ENCODE measurements at places on chromosomes 12 and 14.

DNA sequence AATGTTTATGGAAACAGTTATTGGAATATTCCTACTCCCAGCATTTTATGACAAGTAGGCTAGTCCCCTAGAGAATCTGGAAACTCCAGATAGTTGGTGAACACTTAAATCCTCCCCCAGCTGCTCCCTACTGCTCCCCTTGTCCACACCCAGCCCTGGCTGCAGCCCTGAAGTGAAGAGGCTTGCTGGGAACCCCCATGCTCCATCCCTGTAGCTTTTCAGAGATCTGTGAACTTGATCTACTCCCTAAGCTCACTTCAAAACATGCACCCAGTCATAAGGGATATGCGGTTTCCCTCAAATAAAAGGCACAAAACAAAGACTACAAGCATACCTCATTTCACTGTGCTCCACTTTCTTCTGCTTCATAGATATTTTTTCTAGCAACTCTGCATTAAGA lies 33.2 kb downstream of the EGLN3 start:
- no peak for DNase-seq

DNA sequence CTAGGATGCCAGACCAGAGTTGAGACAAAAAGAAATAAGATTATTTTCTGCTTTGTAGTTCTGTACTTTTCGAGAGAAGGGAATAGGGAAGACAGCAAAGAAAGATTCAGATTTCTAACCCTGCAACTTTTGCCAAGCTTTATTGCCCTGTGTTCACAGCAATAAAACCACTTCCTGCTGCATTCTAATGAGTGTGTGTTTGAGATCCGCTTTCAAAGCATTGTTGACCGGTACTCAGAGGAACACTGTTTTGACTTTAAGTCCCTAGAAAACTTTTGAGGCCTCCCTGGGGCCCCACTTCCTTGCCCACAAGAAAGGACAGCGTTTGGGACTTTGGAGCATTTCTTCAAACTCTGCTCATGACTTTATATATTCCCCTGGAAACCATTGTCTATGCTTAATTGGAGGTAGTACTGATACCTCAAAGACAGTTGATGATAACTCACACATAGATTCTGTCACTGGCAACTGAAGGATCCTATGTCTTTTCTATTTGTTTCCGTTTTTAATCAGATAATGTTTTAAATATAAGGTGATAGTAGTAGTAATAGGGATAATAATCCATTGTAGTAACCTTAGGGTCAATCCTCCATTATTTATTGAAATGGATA lies 1.3 kb downstream of the RNASE6 start:
- DNase-seq: peak; percentile 30

DNA sequence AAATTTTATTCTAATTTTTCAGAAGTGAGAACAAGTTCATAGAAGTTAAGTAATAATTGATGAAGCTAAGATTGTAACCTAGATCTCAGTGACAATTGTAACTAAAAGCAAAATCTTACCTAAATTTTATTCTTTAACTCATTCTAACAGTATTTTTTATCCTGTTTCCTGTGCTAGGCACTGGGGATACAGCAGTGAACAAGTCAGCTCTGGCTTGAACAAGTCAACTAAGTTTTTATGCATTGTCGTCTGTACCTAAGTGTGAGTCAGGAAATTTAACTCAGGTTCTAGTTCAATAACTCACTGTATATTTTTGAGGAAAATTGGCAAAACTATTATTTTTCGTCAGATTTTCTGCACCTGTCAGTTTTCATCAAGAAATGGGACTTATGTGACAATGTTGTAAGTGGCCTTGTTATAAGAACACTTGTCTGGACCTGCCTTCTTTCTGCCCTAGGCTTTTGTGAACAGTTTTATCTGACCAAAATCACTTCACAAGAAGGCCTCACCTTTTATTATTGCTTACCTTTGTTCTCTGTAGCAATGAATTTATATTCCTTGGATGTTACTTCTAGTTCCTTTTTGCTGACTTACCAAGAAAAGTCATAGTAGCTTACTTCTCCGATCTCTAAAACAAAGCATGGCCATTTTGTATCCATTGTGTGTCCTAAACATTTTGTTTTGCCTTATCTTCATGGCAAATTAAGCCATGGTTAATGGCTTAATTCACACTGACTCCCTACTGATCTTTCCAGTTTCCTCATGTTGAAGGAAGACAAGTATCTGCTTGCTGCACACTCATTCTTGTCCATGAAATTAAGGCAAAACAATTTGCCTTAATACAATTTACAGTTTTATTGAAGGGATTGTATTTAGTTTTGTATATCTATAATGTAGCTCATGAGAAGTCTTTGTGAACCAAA lies 2.7 kb downstream of the TMTC3 start:
- DNase-seq: no peak

DNA sequence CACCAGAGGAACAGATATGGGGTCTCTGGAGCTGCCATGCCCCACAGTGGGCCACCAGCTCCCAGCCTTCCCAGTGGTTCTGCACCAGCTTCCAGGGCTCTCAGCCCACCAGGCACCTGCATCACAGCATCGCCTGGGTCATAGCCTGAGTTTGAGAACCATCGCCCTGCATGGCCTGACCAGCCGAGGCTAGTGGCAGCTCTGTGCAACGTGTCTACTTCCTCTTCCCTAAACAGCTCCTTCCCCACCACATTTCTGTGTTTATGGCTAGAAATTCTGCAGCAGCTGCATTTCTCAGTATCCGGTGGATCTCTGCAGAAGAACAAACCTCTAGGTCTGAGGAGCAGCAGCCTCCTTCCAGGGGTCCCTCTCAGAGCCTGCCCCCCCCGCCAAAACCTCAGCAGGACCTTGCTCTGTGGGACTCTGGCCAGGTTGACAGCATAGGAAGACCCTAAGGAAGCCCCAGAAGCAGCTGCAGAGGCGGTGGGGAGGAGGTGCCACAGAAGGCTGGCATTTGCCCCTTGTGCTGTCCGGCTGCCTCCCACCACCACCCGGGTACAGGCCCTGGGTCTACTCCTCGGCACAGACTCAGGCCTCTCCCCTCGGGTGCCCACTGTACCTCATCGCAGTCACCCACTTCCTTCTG lies 47.7 kb downstream of the PSMA6 start:
- DNase-seq: peak; percentile 36

DNA sequence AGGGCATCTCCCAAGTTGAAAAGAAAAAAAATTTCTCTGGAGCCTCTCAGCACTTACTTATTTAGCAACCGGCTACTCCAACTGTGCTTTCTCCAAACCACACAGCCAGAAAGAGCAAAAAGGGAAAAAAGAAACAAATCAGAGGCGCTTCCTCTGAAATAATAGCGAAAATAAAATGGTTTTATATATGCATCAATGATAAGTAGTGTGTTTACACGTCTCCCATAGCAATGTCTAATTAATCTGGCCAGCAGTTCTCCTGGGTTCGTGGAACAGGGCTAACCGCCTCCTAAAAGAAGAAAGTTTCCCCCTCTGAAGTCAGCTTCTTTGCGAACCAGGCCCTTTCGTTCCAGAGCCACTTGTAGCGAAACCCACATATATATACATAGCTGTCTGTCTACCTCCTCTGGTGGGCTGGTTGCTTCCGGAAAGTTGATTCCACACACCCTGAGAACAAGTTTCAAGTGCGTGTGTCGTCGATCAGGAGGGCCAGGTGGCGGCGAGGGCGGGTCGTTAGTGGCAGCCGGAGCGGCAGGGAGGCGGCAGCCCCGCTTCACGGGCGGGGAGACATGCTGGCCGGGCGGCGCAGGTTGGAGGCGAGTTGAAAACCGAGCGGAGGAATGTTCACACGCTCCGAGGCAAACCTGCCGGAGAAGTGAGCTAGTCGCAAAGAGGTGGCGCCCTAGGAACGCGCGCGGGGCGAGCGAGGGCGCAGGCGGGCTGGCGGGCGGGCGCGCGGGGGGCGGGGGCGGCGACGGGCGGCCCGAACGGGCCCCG lies 2.7 kb downstream of the PTHLH start:
- peak; percentile 7 for DNase-seq

Measured in globus pallidus (tissue), 1 donor.